ENCODE measurements at places on chromosomes 2 and 18.

- DNase-seq, result no peak
Measured at GRCh38 chr18:79578396-79579260, 101.0 kb upstream of the CTDP1 start.

- DNase-seq, result peak; percentile 19
Measured at GRCh38 chr18:11040823-11041656, 108.3 kb downstream of the PIEZO2 start.

- DNase-seq, result no peak
Measured at GRCh38 chr2:239423551-239423950, 22.7 kb upstream of the HDAC4 start.

- no peak for DNase-seq
Measured at GRCh38 chr2:220419647-220420046, 792.2 kb downstream of the SLC4A3 start.

DNA sequence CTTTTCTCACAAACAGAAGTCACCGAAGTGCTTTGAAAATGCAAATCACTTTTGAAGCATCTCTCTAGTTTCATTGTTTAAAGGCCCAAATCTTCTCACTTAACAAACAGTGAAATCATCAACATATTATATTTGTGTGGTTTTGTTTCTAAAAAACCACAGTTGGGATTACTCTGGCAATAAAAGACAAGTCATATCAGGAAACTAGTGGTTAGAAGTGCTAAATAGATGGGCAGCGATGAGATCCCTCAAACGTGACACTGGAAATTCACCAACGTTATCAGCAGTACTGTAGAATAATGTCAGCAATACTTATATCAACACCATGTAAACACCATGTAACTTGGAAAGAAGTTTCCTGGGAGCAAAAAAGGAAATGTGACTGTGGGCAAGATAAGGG is 893.5 kb downstream of the SUCLG1 start:
- no peak for DNase-seq

GRCh38 chr2:15776629-15776919 is 163.8 kb upstream of the MYCN start:
- DNase-seq, result no peak

DNA sequence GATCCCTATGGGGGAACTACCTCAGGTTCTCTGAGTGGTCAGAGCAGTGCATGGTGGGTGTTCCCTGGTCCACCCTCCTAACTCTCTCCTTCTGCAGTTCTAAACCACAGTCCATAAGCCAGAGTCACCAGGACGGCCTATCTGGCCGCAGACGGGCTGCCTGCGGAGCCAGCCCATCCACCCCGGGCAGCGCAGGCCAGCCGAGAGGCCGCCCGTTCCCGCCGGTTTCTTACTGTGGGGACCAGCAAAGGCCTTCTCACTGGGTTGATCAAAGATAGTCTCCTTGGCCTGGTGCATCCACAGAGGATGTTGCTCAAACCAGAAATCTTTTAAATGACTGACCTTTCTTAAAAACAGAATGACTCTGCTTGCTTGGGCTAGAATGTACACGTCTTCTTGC is 9.6 kb upstream of the CHST10 start:
- no peak for DNase-seq

GRCh38 chr2:74884118-74884762 is 50.3 kb downstream of the HK2 start:
- no peak for DNase-seq

GRCh38 chr2:67485431-67485830 is 88.3 kb downstream of the ETAA1 start:
- no peak for DNase-seq

GRCh38 chr2:36693825-36694224 is 2.7 kb upstream of the VIT start:
- no peak for DNase-seq

DNA sequence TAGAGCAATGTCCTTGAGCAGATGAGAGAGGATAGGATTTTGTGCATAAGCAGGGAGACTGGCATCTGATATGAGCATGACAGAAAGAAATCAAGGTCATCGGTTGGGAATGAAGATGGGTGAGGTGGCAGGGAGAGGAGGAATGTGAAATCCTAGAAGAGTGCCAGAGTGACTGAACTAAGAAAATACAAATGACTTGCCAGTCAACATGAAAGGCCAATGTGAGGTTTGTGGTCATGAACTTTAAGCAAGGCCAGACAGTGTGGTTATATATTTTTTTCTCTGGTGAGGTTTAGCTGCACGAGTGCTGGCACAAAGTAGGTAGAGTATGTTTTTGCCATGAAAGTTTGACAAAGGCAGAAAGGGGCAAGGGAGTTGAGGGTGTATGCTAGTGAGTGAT is 21.2 kb downstream of the QPCT start:
- DNase-seq, result no peak

DNA sequence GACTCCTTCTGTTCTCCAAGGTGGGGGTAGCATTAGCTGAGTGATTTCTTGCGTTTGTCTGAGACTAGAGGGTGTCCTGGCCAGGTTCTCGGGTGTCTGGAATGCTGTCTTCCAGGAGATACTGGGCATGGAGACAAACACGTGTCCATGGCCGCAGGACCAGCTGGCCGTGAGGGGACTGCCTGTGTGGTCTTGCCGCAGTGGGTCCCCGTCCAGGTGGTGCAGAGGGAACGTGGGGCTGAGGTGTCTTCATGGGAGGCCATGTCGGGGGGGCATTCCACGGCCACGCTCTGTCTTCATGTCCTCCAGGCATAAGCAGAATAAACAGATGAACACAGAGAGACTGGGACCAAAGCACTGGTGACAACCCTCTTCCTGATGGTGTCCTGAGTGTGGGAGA is 66.6 kb downstream of the SMIM21 start:
- DNase-seq, result no peak

DNA sequence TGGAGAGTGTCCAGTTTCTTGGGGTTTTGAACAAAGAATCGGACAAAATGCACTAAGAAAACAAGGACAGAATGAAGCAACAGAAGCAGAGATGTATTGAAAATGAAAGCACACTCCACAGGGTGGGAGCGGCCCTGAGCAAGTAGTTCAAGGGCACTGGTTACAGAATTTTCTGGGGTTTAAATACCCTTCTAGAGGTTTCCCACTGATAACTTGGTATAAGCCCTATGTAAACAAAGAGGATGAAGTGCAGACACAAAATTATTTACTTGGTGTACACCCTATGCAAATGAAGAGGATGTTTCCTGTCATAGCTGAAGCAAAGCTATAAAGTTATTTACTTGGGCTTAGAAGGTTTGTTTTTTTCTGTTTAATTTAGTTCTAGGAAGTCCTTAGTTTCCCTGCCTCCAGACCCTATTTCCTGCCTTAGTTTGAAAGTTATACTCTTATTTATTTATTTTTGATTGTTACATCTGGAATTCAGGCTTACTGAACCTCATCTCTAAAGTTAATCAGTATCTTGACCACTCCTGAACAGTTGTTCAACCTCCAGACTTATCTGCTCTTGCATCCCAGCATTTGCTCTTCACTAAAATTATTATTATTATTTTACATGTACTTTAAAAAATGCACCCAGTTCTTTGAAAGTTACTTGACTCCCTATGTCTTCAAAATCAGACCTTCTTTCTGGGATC is 193.5 kb downstream of the SPP2 start:
- DNase-seq, result no peak

- no peak for DNase-seq
Measured at GRCh38 chr2:36740061-36740460, 43.6 kb downstream of the VIT start.
